ENCODE measurements at places on chromosomes 13 and 19. TPM values are rescaled to one million over a fixed set of nuclear protein-coding genes. Genes with fewer than 3 reads are reported as not detected.

GRCh38 chr13:59166174-59166573 is 997.6 kb downstream of the DIAPH3 start:
- no peak for DNase-seq

The GAPDHS gene
- total RNA-seq: not detected

- DNase-seq: no peak
Observed at GRCh38 chr13:113398963-113399754, 35.2 kb upstream of the GRTP1 start.

- DNase-seq: no peak
Observed at GRCh38 chr13:99158846-99159245, 41.8 kb upstream of the UBAC2 start.

The LILRB5 gene
- 4.1 TPM for total RNA-seq

The RFPL4A gene
- 2.5 TPM for total RNA-seq

GRCh38 chr13:92938486-92939020 is 288.1 kb upstream of the GPC6 start:
- DNase-seq: no peak

The ZNF582 gene
- total RNA-seq: 3.4 TPM

The FFAR3 gene
- not detected for total RNA-seq

The ZNF568 gene
- total RNA-seq: 35.4 TPM
